Putamen (tissue), 1 donor: ENCODE measurements at places on chromosomes 3 and 15.

- DNase-seq, result no peak
These were observed 155.0 kb upstream of the SUCLG2 start for GRCh38 chr3:67809370-67809935.

GRCh38 chr3:142968319-142969025, 5.0 kb upstream of the PAQR9 start:
- DNase-seq, result no peak

DNA sequence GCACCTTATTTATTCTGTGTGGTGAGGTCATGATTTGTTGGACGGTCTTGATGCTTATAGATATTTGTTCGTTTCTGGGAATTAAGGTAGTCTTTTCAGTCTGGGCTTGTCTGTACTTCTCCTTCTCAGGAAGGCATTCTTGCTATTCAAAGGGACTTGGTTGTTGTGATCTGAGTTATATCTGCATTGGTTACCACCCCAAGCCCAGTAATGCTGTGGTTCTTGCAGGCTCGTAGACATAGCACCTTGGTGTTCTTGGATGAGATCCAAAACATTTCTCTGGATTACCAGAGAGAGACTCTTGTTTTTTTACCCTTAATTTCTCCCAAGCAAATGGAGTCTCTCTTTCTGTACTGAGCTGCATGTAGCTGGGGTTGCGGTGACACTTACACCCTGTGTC, 128.0 kb upstream of the CBLB start:
- no peak for DNase-seq

GRCh38 chr3:195086341-195086740, 184.6 kb downstream of the XXYLT1 start:
- DNase-seq, result no peak

DNA sequence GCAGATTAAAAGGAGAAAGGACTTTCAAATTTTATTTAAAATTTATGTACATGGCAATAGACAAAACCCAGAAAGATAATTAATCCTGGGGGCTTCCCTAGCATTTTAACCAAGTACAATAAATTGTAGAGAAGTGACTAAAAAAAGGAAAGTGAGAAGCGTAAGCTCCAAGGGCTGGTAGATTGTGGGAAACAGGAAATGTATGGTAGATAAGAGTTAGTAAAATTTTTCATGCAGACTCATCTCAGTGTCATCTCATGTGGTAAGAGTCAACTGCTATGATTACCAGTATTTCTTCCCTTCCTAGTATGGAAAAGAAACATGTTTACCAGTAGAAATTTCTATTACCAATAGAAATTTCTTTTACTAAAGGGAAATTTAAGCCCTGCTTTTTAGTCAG, 464.3 kb upstream of the AGTR1 start:
- no peak for DNase-seq

DNA sequence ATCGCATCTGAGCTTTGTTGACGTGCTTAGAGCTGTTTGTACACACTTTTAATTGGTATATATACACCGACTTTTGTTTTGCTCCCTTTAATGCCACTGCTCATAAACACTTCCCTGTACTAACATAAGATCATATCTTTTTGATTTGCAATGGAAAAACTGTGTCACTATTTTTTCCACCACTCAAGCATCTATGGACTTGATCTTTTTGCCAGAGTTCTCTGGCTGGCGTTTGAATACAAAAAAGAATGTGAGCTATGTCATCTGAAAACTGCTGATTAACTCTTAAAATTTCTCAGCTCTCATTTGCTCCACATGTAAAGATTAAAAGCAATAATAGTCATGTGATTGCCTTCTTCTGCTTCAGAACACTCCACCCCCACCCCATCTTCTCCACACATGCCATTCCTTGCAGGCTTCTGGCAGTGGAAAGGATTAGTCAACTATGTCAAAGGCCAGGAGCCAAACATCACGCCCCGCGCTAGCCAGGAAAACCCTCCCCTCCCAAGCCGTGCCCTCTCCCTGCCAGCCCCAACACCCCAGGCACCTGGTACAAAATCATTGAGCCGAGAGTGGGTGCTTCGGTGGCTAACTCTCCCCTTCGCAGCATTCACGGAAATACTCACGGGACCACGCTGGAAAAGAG, 123.4 kb upstream of the MEF2A start:
- no peak for DNase-seq

DNA sequence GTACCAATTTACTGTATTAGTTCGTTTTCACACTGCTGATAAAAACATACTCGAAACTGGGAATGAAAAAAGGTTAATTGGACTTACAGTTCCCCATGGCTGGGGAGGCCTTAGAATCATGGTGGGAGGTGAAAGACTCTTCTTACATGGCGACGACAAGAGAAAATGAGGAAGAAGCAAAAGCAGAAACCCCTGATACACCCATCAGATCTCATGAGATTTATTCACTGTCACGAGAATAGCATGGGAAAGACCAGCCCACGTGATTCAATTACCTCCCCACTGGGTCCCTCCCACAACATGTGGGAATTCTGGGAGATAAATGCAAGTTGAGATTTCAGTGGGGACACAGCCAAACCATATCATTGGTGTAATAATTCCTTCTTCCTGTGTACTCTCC, 69.6 kb downstream of the C3orf20 start:
- no peak for DNase-seq

GRCh38 chr15:65096481-65097385, 18.3 kb downstream of the UBAP1L start:
- DNase-seq, result no peak
